ENCODE measurements at places on chromosomes 6 and 20.
A peak's percentile ranks its signal among the peaks of the same experiment; 100 is the strongest.

GRCh38 chr20:47814632-47815415 is 29.5 kb upstream of the SULF2 start:
- no peak for DNase-seq

GRCh38 chr20:33299111-33299603 is 16.1 kb downstream of the BPIFB1 start:
- DNase-seq = peak; percentile 33

GRCh38 chr6:41734666-41735426 is 562 bp downstream of the TFEB start:
- peak; percentile 67 for DNase-seq

DNA sequence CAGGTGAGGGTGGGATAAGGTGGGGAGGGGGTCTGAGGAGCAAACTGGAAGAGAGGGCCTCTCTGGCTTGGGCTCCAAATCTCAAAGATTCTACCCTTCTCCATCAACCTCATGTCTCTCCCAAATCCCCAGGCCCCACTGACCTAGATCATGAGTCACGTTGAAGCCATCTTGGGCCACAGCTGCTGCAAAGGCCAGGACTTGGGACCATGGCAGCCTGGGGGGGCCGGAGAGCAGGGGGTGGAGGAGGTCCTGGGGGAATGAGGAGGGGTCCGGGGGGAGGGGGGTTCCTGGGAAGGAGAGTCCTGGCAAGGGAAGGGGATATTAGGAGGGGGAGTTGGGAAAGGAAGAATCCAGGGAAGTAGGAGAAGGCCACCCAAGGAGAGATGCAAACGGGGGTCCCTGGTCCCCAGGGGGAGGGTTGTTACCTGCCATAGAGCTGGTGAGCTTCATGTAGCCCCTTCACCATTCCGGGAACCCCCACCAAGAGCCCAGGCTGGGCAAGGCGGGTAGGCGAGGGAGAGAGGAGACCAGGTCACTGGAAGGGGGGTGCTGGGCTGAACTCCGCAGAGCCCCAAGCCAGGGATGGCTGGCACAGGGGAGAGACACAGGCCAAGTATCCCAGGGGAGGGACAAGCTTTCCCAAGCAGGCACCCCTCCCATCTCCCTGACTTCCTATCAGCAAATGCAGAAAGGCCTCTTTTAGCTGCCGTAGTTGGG is 12.7 kb downstream of the GGT7 start:
- no peak for DNase-seq

GRCh38 chr20:20241976-20242375 is 125.9 kb upstream of the INSM1 start:
- no peak for DNase-seq

GRCh38 chr20:37350649-37351574 is 5.0 kb downstream of the SRC start:
- DNase-seq = no peak

GRCh38 chr6:125004198-125004597 is 42.0 kb downstream of the RNF217 start:
- no peak for DNase-seq

- peak; percentile 19 for DNase-seq
Observed at GRCh38 chr20:16476032-16476431, 97.2 kb downstream of the KIF16B start.

GRCh38 chr6:163207431-163208383 is 206.8 kb upstream of the QKI start:
- no peak for DNase-seq

DNA sequence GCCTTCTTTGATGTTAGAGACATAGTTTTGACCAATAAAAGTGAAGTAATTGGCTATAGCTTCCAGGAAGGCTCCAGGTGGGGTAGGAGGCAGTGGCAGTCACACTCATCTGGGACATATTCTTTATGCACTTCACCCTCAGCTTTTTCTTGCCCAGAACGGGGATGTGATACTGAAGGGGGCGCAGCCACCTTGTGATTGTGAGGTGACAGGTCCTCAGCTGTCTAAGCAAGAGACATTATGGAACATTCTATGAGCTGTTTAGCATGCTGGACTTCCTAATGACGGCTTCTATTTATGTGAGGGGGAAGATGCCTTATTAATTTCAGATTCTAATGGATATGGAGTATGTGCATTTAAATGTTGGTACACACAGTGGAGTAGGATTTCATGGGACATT is 151.3 kb upstream of the ZFP64 start:
- no peak for DNase-seq

GRCh38 chr6:111625461-111626391 is 20.0 kb upstream of the TRAF3IP2 start:
- DNase-seq = peak; percentile 24

GRCh38 chr20:20896606-20897005 is 184.2 kb upstream of the RALGAPA2 start:
- no peak for DNase-seq

DNA sequence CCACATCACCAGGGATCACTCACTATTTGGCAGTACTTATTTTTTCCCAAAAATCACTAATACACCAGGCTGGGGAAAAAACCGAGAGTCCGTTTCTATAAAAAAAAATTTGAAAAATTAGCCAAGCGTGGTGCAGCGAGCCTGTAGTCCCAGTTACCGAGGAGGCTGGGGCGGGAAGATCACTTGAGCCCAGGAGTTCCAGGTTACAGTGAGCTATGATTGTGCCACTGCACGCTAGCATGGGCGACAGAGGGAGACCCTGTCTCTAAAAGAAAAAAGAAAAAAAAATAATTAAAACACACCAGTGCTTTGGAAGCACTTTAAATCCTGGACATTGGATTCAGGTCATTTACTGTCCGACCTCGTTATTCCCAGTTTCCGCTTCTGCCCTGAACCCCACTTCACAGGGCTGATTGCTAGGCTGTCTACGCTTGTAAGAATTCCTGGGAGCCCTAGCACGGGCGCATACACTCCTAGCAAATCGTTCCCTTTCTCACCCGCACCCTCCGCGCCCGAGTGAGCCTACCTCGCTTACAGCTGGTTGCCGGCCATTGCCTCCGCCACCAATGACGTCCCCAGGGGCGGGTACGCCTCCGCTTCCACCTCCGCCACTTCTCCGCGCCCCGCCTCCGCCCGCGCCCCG is at the start of gene TPMT:
TSS of gene TPMT (minus strand) at position 571 of the 643 bp plus-strand sequence. CDS start 5,950 bp downstream, outside the sequence.
- DNase-seq = peak; percentile 8

DNA sequence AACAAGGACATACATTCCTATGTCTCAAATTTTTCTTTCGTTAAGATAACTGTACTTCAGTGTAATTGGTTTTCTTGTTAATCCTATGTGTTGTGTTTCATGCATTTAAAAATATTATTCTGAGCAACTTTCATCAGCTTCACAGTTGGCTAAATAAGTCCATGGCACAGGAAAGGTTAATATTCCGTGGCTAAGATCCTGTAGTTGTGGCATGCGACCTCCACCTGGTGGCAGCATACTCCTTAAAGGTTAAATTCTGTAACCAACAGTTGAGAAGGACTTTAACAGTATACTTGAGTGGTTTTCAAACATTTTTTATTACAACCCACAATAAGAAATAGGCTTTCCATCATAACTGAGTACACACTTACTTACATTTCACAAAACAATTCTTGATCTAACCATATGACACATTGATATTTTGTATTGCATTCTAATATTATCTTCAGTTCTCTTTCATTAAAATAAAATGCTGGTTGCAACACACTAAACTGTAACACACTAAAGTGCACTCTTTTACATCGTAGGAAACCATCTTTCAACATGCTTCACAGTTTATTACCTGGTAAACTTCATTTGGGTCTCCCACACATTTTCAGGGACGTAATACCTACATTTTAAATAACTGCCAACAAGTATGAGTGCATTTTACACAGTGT is 118.3 kb downstream of the SLX4IP start:
- DNase-seq = peak; percentile 86

- no peak for DNase-seq
Observed at GRCh38 chr20:22604815-22605214, 20.4 kb upstream of the FOXA2 start.
